Right renal pelvis (tissue), 4 donors: ENCODE measurements at places on chromosomes 7 and 10.

DNA sequence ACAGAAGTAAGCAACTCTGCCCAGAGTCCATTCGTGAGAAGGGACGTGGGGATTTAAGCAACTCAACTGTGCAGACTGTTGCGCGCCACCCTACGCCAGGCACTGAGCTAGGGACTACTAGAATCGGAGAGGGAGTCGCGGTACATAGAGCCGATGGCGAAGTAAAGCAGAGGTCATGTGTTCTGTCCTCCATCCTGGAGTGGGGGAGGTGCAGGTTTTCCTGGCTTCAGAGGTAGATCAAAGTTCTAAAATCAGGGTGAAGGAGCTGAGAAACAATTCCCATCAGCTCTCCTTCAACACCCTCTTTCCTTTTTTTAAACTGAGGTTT lies 23.2 kb downstream of the SLC35G1 start:
- DNase-seq = no peak

DNA sequence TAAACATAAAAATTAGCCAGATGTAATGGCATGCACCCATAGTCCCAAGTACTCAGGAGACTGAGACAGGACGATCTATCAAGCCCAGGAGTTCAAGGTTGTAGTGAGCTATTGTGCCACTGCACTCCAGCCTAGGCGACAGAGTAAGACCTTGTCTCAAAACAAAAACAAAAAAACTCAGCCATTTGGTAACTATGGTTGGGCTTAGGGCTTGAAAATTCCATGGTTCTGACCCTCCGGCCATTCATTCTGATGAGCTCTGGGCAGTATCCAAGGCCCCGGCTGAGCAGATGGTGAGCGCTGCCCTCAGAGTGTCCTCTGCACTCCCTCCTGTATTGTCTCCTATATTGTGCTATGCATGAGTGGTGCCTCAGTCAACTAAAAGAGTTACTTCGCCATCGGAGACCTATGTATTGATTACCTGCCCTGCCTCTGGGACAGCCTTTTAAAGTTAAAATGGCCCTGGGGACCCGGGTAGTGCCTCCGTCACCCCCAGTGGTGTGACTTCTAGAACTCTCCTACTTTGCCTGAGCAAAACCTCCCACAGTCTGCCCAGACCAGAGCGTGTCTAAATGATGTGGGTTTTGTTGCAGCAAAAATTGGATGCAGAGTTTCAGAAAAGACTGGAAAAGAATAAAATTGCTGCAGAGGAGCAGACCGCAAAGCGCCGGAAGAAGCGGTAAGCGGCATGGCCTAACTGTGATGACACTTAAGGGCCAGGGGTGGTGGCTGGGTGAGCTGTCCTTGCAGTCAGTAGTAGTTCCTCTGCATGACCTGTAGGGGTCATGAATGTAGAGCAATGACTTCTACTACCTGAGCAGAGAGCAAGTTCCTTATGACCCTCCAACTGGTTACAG lies 8.1 kb downstream of the PRKRIP1 start:
- no peak for DNase-seq

- DNase-seq = no peak
Observed at GRCh38 chr7:27804139-27804538, 64.2 kb downstream of the TAX1BP1 start.

DNA sequence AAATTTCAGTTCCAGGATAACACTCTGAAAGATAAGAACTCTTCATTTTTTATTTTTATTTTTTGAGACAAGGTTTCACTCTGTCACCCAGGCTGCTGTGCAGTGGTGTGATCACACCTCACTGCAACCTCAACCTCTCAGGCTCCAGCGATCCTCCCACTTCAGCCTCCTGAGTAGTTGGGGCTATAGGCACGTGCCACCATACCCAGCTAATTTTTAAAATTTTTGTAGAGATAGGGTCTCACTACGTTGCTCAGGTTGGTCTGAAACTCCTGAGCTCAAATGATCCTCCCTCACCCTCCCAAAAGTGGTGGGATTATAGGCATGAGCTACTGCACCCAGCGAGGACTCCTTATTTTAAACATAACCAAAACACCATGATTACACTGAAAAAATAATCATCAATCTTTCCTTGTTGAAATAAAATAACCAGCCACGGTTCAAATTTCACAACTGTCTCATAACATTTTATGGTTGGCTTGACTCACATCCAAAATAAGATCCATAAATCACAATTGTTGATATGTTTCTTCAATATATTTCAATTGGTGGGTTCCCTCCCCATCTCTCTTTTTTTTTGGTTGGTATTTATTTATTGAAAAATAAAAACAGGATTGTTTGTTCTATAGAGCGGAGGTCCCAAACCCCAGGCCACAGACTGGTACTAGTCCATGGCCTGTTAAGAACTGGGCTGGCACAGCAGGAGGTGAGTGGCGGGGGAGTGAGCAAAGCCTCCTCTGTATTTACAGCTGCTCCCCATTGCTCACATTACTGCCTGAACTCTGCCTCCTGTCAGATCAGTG lies 60.1 kb upstream of the FAM171A1 start:
- no peak for DNase-seq

DNA sequence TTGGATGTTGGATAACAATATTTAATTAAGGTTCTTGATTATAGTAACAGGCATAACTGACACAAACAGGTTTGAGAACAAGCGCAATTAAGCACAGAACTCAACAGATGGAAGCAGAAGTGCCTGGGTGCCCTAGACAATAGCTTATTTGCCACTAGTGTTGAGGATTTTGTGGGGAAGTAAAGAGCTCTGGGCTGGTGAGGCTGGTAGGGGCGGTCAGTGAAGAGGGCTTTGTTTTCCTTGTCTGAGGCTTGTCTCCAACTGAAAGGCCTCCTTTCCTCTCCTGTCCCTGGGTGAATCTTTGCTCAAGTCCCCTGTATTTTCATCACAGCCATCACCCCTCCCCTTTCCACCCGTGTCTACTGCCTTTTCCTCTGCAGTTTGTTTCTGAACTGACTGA lies 104.6 kb downstream of the KAT6B start:
- DNase-seq = no peak

DNA sequence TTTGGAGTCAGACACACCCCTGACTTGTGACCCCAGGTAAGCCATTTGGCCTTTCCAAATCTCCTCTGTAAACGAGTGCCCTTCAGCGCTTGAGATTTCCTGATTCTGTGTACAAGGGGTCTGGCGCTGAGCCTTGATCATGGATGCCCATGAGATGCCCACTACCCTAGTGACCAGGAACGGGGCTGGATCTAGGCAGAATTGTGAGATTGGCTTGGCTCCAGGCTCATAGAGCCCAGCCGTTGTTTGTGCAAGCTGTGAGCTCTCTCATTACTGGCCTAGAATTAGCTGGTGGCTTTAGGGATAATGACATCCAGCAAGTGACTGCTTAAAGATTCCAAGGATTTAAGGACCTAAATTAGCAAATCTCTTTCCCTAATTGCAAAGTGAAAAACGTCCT lies 84.9 kb downstream of the CAMK1D start:
- no peak for DNase-seq

GRCh38 chr7:118629898-118630438 lies 405.5 kb downstream of the ANKRD7 start:
- no peak for DNase-seq

DNA sequence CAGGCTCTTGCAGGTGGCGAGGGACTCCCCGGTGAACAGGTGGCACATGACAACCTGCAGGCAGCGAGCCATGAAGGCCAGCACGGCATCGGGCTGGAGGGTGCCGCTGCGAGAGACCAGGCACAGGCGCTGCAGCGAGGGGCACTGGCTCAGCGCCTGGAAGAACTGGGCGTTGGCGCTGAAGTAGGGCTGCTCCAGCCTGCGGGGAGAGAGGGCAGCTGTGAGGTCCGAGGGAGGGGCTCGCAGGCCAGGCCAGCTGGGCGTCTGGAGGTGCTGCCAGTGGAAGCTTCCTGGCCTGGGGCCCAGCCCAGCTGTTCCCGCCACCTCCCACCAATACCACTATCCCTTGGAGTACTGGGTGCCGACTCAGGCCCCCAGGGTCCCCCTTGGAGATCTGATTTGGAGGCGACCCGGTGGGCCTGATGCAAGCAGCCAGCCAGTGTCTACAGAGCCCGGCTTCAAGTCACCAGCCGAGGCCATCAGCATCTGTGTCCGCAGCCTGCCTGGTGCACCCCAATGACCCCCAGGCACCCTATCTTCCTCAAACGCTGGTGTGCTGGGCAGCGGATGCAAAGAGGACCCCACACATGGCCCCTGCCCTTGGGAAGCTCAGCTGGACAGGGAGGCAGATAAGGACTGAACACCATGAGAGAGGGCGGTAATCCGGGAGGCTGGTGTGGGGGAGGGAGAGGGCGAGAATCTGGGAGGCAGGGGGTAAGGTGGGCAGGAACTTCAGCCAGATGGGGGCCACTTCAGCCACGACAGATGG lies 67.8 kb upstream of the TNRC18 start:
- no peak for DNase-seq

DNA sequence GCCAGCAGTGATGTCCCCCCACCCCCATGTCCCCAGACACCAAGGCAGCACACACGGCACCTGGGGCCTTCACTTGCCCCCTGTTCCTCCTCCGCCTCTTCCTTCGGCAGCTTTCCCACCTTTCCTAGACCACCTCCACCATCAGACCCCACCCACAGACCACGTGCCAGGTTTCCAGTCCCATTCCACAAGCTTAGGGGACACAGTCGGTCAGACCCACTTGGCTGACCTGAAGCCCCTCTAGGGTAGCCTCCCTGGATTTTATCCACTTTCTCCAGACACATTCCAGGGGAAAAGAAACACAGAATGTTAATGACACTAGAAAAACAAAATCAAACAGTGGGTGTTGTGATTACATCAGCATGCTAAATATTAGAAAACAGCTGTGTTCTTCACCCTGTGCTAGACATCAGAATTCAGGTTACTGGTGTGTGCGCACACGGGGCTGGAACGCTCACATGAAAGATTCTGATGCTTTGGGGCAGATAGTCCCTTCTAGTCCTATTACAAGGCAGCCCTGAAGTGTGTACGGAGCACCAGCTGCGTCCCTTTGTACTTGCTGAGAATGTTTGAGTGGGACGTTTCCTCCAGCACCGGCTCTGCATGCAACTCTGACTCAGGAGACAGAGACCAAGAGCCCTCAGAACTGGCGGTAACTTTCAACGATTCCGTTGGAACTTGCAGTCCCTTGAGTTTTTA lies 75.5 kb upstream of the PPP2R2D start:
- no peak for DNase-seq

DNA sequence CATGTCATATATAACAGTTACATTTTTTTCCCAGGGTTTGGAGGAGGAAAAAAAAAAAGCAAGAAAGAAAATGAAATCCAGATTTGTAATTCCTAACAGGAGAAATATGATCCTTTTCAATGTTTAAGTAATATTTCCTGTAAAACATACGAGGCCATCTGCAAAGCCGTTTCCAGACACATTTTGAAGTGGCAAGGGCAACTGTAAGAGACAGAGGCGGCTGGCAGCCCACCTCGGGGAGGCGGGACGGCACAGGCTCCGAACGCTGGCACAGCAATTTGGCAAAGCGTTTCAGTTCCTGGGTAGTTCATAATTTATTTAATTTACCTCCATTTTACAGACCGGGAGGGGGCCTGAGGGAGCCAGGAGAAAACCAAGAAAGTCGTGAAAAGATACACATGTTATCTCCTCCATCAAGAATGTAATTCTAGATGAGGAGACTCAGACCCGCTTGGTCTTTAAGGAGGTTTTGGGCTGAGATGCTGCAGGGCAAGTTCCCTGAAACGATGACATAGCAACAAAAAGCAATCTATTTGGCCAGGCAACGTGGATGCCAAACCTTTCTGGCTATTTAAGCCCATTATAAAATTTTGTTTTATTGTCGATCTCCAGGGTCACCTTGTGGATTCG lies 448.5 kb upstream of the MKI67 start:
- no peak for DNase-seq

GRCh38 chr10:34933676-34934075 lies 118.6 kb upstream of the PARD3 start:
- DNase-seq = no peak

DNA sequence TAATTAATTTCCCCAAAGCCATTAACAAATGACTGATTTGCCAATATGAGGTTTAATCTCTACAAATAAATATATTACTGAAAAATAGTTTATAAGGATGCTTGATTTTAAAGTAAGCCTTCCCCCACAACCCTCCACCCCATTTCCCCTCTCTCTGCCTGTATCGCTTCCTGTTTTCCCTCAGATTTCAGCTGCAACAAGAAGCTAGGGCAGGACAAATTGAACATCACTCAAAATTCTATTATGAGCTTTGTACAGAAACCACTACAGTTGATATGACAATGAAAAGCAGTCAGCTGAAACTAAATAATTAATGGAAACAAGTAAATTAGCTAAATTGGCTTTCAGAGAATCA lies 109.0 kb upstream of the SP4 start:
- no peak for DNase-seq

GRCh38 chr10:110431659-110432058 lies 66.0 kb upstream of the DUSP5 start:
- no peak for DNase-seq

GRCh38 chr10:58275261-58275660 lies 6.3 kb downstream of the CISD1 start:
- no peak for DNase-seq

DNA sequence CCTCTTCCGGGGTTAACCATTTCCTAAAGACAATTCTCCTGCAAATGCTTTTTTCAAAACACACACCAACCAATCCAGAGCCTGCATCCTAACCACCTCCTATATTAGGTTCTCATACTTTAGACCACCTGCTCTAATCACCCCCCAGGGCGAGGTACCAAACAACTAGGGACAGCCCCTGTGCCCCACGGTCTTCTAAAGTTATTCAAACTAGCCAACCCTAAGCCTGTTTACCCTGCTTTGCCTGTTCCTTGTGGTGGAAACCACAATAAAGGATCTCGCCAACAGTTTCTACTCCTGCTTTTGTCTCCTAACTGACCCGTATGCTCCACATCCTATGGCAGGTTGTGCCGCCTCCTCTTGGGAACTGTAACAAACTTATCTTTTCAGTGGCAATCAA lies 21.1 kb downstream of the SP4 start:
- DNase-seq = no peak

DNA sequence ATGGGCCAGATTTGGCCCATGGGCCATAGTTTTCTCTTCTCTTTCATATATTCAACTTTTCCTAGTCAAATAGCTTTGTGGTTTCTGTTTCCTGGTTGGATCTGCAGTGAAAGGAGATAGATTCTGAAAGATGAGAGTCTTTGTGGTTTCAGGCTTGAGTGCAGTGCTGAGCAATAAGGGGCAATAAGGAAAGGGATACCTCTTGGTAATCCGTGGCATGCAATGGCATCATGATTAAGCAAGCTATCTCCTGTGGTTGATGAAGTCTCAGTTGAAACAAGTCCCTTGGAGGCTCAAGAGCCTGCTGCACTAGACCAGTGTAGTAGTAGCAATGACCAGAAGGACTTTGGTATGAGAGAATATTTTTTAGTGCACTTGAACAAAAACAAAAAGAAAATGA lies 187.7 kb upstream of the CNTNAP2 start:
- no peak for DNase-seq
